G401 (cell line): ENCODE measurements at places on chromosomes 3 and 15. TPM values are rescaled to one million over a fixed set of nuclear protein-coding genes. Genes with fewer than 3 reads are reported as not detected.

The IL17RB gene
- 0.12 and 0.54 TPM in 2 replicates for total RNA-seq

The ANKUB1 gene
- not detected in 2 replicates for total RNA-seq

The TTLL3 gene
- 4.6 and 5.4 TPM in 2 replicates for total RNA-seq

The TMEM108 gene
- not detected in 2 replicates for total RNA-seq

The CCK gene
- not detected in 2 replicates for total RNA-seq

The STRIT1 gene
- total RNA-seq: not detected in 2 replicates

The STAB1 gene
- total RNA-seq: not detected in 2 replicates

The TF gene
- total RNA-seq: not detected in 2 replicates

The KBTBD8 gene
- total RNA-seq: 9.8 and 19.1 TPM in 2 replicates

The VPS39 gene
- 13.6 and 17.7 TPM in 2 replicates for total RNA-seq

The CHRNA7 gene
- total RNA-seq: 0.20 and 1.3 TPM in 2 replicates

The KIF15 gene
- 13.5 and 16.0 TPM in 2 replicates for total RNA-seq

The CAV3 gene
- total RNA-seq: not detected in 2 replicates

The STRA6 gene
- 17.2 and 23.9 TPM in 2 replicates for total RNA-seq
